ENCODE measurements at places on chromosomes 7 and 10. TPM values are rescaled to one million over a fixed set of nuclear protein-coding genes. Genes with fewer than 3 reads are reported as not detected.
A peak's percentile ranks its signal among the peaks of the same experiment; 100 is the strongest.

- DNase-seq = no peak
These were observed 29.0 kb downstream of the UPP1 start for GRCh38 chr7:48118041-48118440.

- DNase-seq = no peak
These were observed 339.3 kb upstream of the POM121L12 start for GRCh38 chr7:52695973-52696595.

GRCh38 chr10:127836966-127837365 lies 55.8 kb downstream of the CLRN3 start:
- DNase-seq = no peak

DNA sequence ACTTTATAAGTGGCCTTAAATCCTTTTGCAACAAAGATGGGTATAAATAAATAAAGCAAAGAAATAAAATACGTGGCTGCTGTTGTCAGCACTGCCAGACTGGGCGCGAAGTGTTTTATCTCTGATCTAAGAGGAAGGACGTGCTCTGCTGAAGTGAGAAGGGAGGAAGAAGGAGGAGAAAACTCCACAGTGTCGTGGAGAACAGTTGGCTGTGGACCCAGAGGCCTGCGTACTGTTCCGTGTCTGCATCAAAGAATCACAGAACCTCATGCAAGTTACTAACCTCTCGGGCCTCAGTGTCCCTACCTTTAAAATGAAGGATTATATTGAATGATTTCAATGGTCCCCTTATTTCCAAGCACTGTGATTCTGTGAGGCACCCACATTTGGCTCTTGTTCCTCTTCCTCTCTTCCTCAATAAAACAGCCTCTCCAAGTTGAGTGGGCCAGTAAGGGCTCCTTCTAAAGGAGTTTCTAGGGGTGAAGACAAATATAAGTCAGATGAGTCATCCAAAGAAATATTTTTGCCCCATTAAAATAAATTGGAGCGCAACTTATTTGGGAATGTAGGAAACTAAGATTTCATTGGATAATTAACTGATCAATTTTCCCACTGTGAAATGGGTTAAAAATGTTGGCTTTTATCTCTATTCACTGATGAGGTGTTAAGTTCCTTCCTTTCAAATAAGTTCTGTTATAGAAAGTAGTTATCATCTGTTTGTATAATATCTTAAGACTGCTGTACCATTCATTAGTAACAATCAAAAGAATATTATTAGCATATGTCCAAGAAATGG lies 126.9 kb upstream of the EFCAB10 start:
- DNase-seq = no peak

GRCh38 chr7:41567731-41568114 lies 135.2 kb downstream of the INHBA start:
- no peak for DNase-seq

DNA sequence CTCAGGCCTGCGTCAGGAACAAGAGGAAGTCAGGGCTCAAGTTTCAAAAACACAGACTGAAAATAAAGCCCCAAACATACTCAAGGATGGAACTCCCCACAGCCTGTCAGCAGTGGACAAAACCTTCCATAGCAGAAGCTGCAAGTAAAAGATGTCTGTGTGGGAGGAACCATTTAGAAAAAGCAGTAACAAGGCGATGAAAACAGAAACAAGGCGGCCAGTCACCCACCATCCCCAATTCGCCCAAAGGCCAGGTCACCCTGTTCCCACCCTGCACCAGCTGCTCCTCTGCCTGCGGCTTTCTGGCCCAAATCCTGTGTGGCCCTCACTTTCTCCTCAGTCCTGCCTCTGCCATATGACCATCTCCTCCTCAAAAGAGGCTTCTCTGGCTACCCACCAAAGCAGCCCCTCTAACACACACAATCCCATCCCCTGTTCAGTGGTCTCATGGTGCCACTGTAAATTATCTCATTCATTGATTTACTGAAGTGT lies 27.8 kb downstream of the KCNMA1 start:
- DNase-seq = no peak

DNA sequence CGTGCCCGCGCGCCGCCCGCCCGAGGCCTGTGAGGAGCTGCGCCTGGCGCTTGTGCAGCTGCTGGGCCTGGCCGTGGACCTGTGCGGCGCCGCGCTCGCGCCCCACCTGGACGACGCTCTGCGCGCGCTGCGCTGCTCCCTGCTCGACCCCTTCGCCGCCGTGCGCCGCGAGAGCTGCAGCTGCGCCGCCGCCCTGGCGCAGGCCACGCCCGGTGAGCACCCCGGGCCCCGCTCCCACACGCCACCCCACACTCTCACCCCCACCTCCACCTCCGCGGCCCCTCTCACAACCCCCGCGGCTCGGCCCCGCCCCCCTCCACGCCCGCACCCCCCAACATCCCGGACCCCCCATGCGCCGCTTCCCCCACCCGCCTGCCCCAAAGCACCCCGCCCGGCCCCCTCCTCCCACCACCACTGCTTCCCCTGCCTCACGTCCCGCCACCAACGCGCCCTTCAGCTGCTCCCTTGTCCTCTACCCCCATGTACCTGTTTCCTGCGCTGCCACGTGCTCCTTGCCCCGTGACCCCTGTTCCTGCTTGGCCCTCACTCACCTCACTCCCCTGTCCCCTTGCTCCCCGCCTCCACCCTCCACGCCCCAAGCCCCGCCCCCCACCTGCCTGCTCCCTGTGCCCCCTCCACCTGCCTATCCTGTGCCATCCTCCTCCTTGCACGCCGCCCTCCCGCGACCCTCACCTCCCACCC lies at the start of gene PRKAR1B:
Gene PRKAR1B, minus strand, starts transcription at position 178 of the 702 bp plus-strand sequence. CDS start 15,776 bp downstream, outside the sequence.
- no peak for DNase-seq

DNA sequence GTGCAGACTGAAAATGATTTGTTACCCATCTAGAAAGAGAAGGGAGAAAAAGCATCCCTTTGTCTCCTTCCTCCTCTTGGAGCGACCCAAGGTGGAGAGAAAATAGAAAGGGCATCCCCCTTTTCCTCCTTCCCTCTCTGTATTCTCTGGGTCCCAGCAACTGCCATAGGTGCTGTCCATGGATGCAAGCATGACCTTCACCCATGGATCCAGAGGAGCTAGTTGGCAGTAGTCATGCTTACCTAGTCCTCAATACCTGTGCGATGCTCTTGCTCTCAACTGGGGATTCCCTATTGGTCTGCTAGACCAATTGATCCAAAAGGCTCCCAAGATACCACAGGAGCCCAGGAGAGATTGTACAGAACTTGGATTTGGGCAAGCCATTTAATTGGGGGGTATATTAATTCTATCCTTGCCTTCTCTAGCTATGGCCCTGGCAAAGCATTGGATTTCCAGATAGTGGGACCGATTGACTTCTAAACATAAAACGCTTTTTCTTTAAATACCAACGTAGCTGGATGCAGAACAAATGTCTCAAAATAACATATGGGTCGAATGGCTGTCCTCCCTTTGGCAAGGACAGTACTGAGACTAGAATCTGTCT lies 547.8 kb upstream of the IGFBP3 start:
- DNase-seq = no peak

DNA sequence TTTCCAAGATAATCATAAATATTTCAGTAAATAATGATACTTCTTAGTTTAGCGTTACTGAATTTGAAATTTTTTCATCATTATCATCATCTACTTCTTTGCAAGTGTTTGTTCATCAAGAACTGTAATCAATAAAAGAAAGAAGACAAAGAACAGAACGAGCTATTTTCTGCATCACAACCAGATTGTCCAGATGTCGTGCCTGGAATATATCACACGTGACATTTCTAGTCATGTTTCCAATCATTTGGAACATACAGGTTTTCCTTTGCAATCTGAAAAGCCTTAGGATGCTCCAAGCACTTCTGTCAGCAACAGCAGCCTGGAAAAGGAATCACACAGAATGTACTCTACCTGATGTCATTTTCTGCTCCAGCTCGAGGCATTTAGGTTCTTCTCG lies 107.4 kb downstream of the FAM107B start:
- no peak for DNase-seq

GRCh38 chr7:44059219-44060090 lies 5.9 kb downstream of the PGAM2 start:
- peak; percentile 14 for DNase-seq

DNA sequence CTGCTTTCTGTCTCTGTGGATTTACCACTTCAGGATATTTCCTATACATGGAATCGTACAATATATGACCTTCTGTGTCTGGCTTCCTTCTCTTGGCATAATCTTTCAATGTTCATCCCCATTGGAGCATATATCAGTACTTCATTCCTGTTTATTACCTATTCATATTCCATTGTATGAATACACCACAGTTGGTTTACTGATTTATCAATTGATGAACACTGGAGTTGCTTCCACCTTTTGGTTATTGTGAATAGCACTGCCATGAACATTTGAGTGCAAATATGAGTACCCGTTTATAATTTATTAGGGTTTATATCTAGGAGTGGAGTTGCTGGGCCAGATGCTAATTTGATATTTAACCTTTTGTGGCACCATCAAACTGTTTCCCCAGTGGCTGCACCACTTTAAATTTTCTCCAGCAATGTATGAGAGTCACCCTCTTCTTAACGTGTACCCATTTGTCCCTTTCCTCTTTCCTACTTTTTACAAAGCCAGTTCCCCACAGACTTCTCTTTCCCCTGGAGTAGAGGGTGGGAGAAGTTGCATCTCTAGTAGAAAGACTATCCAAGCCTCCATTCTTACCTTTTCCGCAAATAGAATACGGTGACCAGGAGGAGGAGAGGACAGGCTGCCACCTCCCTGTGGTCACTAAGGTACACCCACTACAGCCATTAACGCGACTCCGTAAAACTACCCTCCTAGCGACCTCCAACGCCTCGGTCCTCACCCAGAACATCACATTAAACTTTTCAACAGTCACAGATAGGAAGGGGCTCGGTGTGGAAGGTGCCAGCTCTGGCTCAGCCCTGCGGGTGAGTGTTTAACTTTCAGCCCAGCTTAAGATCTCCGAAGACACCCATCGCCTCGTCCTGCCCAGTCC lies 25.6 kb downstream of the SCD start:
- DNase-seq = no peak

GRCh38 chr10:66284621-66285020 lies 641.2 kb upstream of the LRRTM3 start:
- DNase-seq = no peak

DNA sequence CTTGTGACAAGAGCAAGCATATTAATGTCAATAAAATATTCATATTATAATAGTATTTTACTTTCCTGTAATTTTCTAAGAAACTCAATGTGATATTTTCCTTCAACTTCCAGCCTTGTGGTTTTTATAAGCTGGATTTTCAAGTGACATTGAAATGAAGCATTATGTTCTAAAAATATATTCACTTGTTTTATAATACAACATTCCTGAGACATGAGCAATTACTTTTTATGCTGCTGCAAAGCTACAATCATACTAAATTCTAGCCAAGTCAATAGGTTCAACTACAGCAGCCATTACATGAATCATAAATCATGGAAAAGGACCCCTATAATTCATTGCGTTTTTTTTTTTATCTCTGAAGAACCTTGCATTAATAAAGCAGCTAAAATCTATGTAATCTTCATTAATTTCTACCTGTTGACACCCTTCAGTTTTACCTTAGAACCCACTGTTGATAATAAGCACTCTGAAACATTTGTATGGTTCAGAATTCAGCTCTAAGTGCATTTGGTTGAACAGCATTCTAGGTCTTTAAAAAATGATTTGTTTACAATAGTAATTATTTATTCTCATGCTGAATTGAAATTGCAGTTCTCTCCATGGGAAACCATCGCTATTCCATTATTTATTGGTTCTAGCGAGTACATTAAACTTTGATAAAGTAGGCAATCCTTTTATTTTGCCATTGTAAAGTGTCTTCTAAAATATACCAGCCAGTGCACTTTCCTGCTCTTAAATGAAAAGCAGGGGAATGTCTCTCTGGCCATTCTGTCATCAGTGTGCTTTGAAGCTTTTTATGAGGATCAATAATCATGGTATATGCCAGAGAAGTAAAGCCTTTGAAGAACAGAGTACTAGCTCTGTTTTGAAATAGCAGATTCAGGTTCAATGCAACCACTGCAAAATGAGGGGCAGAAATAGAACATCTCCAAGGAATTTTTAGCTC lies 132.6 kb downstream of the GNAT3 start:
- DNase-seq = no peak

GRCh38 chr10:127320176-127320575 lies 123.8 kb upstream of the INSYN2A start:
- no peak for DNase-seq

GRCh38 chr10:62130948-62131347 lies 137.7 kb downstream of the RTKN2 start:
- no peak for DNase-seq

DNA sequence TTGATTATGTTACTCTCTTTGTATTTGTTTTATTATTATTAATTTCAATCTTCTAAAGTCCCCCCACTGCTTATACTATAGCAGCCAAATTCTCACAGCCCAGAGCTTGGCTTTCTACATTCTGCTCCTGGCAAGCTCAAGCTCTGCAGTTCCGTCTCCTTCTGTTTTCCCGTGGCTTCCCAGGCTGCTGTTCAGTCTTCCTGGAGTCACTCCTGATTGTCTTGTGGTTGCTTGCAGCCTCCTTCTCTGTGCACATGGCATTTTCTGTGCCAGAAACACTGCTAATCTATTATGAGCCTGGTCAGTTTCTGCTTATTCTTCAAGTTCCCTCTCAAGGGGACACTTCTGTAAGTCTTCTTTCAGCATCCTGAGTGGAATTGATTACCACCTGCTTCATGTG lies 533.7 kb upstream of the IGFBP3 start:
- peak; percentile 18 for DNase-seq

GRCh38 chr7:51823437-51823836 lies 506.8 kb upstream of the COBL start:
- no peak for DNase-seq

DNA sequence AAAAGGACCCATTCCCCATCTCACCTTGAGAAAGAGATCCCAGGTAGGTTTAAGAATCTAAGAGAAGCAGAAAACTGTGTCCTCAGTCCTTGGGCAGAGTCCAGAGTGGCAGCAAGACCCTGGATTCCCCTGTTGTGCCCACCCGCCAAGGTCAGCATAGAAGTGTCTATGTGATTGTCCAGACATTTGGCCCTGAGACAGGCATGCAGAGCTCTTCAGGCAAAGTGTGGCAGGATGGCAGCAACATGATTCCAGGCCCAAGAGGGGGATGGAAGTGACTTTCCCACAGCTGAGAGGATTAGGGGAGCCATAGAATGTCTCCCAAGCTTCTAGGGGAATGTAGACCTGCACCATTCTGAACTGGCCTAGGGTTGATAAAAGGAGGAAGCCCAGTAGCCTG lies 39.1 kb upstream of the OPALIN start:
- DNase-seq = no peak

DNA sequence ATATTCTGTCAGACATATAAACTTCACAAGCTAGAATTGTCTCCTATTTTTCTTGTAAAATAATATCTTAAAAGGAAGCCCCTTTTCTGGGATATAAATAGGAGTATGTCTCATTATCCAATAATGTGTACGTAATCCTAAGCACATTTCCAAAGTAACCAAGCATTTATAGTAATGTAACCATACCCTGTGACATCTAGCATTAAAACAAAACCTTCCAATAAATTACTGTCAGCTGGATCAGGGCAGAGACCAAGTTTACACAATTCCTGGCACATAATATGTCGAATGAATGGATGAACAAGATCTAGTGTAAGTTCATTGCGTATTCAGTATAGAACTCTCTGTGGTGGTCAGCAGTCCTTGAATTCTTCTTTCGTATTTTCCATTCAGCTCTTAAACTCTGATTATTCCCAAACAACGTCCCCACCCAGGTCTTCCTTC lies 14.3 kb downstream of the CPED1 start:
- no peak for DNase-seq

- no peak for DNase-seq
These were observed 347.7 kb downstream of the FRMD4A start for GRCh38 chr10:13983035-13983434.

The ARMC10 gene
- total RNA-seq = 22.6 TPM

The FRMD4A gene
- 26.1 TPM for total RNA-seq

The PIP4K2A gene
- total RNA-seq = 12.6 TPM

The FKBP9 gene
- total RNA-seq = 112 TPM

The XRCC2 gene
- total RNA-seq = 0.60 TPM

The FAM13C gene
- 5.2 TPM for total RNA-seq

The TLL2 gene
- total RNA-seq = 7.0 TPM

The ARHGEF5 gene
- total RNA-seq = 0.80 TPM

The ELN gene
- total RNA-seq = 51.6 TPM
